ENCODE measurements at places on chromosomes 6 and 20. TPM values are rescaled to one million over a fixed set of nuclear protein-coding genes. Genes with fewer than 3 reads are reported as not detected.

MUCL3 gene
- not detected for total RNA-seq

CRISP3 gene
- under 0.01 TPM for total RNA-seq

C6orf47 gene
- 19.1 TPM for total RNA-seq

DNA sequence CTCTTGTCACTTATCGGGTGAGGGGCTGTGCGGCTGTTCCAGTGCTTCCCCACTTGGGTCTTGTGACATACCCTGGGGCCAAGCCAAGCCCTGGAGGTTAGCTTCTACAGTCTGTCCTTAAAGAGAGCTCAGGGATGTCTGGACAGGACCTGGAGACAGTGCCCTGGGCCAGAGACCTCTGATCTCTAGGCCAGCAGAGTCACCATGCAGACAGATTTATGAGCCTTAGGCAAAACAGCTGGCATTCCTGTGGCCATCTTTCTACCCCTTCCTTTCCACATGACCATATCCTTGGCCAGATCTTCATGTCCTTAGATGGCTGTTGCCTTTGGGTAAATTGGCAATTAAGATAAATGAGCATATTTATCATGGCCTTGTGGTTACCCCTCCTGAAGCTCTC is 678.6 kb downstream of the MAFB start:
- no peak for DNase-seq

DNA sequence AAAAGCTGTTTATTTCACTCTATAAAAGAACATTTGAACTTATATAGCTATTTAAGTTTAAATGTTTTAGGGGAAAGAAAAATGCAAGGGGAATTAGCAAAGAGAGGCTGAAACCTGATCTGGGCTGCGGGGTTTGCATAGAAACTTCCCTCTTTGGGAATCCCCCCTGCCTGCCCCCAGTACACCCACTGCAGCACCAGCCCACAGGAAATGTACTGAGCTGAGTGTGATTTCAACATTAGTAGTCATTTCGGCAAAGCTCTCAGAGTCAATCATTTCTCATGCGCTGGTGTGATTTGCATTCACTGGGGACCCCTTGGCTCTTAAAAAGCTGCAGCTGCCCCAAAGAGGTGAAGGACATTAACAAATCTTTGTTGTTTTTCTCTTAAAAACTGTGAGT is 859.4 kb downstream of the MAFB start:
- peak; percentile 1 for DNase-seq

- DNase-seq, result no peak
Observed at GRCh38 chr20:57023997-57024396, 242.4 kb downstream of the BMP7 start.

GRCh38 chr6:14758421-14759081 is 487.3 kb upstream of the JARID2 start:
- no peak for DNase-seq

DNA sequence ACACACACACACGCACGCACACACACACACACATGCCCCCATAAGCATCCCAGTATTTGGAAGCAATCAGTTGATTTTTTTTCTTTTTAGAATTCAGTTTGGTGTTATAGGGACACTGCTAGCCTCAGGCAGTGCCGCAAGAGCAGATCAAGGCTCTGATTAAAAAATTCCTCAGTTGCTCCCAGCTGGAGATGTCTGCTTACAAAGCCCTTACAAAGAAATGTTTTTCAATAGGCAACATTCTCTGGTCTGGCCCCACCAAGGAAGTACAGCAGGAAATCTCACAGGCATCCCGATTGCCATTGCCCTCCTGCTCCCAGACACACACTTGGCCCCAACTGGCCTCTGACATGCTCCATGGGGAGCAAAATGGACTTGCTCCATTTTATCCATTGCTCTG is 22.9 kb upstream of the CD83 start:
- DNase-seq, result no peak

- no peak for DNase-seq
Observed at GRCh38 chr20:48224533-48225050, 439.3 kb upstream of the SULF2 start.

Measured in hematopoietic multipotent progenitor cell (in vitro differentiated cells).